ENCODE measurements at places on chromosomes 2 and 18.
A peak's percentile ranks its signal among the peaks of the same experiment; 100 is the strongest.

DNA sequence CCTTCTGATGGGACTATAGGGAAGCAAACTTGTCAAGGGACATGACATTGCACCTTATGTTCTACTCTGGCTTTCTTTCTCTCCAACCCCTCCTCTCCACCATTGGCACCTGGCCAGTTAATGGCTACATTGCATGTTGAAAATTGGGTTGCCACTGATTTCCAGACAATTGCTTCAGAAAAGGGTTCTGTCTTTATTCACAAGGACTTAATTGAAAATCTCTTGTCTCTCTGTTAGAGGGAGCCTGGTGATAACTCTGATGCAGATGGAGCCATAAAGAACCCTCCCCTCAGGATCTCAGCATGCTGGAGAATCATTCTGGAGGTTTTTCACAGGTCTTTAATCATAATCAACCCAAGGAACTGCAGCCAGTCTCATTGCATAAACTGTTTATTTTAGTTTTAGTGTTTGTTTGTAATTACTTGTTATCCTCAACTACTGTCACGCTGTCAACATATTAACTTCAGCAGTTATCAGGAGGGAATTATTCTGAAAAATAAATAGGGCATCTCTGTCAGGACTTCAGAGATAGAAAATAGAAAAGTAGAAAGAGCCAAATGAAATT is 316.8 kb downstream of the RIT2 start:
- DNase-seq = no peak

DNA sequence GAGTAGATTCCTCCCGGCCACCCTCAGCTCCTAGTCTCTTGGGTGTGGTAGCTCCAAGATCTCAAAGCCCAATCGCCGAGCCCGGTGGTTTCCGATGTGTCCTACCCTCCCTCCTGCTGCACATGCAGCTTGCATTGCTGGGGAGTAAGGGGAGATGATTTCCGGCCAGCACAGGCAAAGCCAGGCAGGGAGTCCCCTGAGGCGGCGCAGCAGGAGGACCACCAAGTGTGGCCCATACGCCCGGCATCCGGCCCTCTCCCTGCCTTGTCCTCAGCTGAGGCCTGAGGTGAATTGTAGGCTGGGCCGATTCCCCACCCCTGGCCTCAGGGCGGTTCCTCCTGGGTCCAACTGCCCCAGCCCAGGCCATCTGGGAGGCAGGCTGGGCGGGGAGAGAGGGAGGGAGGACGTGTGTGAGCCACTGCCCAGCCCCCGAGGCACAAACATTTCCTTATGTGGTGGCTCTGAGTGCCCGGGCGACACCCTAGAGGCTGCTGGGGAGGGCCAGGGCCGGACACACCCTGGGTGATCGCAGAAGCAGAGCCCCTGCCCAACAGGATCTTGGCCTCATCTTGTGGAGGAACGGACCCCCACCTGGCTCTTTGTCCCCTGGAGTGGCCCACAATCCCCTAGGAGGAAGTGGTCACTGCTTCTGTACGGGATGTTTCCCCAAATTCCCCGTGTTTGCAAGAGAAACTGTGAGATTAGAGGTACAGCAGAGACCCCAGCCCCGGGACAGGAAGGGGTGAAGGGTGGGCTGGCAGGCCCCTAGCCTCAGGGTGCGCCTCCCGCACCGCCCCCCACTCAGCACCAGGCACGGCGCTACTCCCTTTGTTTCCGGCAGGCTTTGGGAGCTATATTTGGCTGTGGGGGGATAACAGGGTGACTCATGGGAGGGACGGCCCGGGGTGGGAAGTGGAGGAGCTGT is 41.9 kb upstream of the PTMA start:
- peak; percentile 93 for DNase-seq

GRCh38 chr2:188333751-188334524 is 42.3 kb downstream of the GULP1 start:
- peak; percentile 60 for DNase-seq

DNA sequence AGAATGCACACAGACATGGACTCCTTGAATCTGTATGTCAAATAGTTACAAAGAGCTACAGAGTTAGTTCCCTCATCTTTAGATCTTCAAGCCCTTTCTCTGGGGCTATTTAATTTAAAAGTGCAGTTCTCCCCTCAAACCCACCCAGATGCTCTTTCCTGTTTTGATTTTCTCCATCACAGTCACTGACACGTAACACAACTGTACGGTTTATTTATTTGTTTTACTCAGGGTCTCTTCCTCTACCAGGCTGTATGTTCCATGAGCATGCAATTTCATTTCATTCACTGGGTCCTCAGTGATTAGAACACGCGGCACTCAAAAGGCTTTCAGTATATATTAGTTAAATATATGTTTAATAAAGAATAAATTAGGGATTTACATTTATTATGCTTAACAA is 94.7 kb downstream of the DOCK10 start:
- no peak for DNase-seq

- DNase-seq = no peak
These were observed 55.2 kb downstream of the METTL4 start for GRCh38 chr18:2515908-2516625.

- DNase-seq = no peak
These were observed 15.9 kb downstream of the RNF152 start for GRCh38 chr18:61876899-61877298.

DNA sequence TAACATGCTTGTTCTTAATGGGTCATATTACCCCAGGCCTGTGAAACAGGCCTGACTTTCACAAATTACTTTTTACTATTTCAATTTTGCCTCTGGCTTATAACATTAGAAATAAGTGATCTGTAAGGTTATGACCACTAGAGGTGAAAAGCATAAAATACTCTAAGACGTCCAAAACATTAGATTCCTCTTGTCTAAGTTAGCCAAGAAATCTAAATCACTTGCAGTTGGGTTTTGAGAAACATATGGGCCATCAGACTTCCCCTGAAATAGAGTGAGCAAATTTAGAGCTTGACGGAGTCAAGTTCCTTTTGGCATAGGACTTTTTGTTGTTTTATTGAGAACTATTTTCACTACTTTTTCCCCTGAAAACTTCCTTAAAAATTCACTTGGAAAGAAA is 32.7 kb upstream of the RIT2 start:
- DNase-seq = no peak

GRCh38 chr2:218021536-218022071 is 18.8 kb upstream of the TNS1 start:
- peak; percentile 15 for DNase-seq

DNA sequence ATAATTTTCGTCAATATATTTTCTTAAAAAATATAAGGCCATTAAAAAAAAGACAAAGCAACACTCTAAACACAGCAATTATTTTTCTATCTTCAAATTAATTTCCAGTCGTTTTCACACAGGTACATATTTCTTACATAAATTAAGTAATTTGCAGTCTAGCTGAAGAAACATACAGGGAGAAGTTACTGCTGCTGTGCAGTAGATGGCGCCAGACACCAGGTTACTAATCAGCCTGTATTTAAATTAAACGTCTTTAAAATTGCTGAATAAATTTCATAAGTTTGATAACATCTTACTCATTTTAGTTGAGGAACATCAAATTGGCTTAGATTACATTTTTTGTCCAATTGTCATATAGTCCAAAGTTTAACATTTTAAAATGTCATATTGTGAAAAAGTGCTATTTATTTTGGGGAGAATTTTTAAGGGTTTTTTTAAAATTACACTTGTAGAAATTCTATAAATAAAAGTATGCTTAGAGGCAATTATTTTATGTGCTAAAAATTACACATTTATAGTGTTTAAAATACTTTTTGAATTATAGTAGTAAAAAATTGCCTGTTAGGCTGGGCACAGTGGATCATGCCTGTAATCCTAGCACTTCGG is 88.4 kb downstream of the PMAIP1 start:
- DNase-seq = peak; percentile 44

DNA sequence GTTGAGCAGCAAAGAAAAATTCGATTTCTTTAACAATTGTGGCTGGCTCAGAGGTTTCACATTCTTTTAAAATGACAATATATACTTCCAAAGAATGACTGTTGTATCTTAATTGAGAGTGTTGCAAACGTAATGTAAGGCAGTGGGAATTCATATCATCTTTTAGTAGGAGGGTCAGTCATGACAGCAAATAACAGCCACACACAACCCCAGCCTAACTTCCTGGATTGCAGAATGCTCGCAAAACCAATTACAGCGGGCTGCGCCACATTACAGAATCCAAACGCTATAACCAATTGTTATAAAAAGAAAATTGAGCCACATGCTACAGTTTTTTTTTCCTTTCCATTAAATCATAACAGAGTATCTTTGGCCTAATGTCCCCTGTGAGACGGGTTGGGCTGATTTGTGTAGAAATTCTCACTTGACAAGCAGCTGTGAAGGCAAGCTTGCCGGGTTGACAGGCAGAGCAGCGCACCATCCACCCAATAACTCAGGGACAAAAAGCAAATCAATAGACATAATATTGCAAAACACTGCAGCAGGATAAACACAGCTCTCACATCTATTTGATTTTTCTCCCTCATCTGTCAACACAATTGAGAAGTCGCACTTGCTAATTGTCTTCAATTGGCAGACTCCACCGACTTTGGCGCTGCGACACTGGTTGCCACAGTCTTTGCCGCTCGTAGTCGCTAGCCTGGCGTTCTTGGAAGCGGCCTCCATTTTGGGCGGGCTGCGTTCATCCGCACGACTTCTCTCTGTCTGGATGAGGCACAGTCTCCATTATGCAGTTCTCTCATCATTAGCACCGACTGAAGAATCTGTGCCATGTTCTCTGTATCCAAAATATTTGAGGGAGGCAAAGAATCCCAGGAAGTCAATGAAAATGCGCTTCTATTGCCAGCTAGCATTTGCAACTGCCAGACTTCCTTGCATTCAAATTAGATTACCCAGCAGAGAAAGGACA is 95.0 kb upstream of the CCDC68 start:
- DNase-seq = no peak

- no peak for DNase-seq
These were observed 494.8 kb downstream of the RIT2 start for GRCh38 chr18:42620657-42621056.

DNA sequence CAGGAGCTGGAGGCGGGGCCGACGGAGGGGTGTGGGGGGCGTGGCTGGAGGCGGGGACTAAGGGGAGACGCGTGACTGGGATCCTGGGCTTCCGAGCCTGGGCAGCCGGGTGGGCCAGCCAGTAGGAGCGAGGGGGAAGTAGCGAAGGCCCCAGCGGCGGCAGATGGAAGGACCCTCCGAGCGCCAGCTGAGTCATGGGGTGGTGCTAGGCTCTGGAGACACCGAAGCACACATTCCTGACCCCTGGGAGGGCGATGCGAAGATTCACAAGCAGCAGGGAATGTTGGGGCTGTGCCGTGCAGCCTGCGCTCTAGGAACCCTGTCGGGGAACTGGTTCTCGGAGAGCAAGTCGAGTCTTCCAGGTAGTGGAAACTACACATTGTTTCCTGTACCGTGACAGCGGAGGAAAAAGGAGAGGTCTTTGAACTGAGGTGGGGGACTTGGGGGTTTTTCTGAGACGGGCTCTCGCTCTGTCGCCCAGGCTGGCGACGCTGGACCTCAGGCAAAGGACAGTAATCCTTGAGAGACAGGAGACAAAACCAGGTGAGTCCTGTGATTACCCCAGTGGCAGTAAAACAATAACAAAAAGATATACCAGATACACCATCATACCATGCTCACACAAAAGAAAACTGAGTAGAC is 650 bp upstream of the AFG3L2 start:
- DNase-seq = no peak

DNA sequence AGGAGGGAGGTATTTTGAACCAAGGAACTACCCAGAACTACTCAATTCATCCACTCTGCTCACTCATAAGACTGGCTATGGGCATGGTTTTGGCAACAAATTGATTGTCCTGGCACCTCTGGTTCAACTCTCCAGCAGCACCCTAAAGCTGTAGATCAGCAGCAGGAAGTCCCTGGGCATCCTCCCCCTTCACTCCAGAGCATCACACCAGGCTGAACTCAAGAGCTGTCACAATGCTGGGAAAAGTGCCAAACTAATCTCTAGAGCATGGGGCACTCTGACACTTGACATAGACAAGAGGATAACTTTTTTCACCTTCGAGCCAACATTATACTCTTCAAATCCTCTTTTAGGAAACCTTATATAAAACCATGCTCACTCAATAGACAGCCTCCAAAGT is 154.1 kb upstream of the RBBP8 start:
- no peak for DNase-seq

- DNase-seq = no peak
These were observed 8.7 kb downstream of the FARP2 start for GRCh38 chr2:241364781-241365180.

DNA sequence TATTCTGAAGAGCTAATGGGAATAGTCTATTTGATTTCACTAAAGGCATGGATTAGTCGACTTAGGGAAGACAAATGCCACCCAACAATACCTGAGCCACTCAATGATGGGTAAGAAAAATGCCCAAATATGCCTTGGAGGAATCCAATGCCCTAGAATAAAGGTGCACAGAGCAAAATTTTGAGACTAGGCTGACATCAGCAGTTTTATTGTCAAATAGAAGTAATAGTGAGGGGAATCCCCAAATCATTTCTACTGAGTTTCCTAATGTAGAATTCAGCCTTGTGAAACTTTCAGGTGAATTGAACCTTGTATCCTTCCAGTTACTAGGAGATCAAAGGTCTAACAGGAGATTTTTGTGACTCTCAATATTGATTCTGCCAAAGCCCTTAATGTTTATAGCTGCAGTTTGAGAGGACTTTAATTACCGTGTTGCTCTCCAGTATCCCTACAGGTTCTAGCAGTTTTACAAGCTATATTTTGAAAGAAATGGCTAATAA is 50.8 kb upstream of the THSD7B start:
- DNase-seq = no peak

GRCh38 chr2:174593574-174594203 is 3.9 kb downstream of the WIPF1 start:
- DNase-seq = peak; percentile 63

GRCh38 chr18:21991081-21991534 is 178.3 kb upstream of the GATA6 start:
- DNase-seq = no peak

GRCh38 chr2:106160786-106161261 is 33.3 kb downstream of the UXS1 start:
- no peak for DNase-seq

DNA sequence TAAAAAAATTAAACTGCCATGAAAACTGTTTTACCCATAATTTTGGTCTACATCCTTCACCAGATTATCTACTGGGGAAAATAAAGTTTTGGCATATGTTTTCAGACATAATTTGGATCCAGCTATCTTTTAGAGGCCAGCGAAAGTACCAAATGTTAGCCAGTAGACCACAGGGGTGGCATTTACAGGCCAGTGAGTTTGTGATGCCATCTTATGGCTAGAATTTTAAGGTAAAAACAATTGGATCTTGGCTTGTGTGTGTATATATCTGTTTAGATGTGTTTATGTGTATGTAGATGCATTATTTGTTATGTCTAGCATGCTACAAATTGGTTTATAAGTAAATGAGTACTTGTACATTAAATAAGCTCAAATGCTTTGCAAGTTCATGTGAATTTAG is 322.6 kb downstream of the ASXL3 start:
- DNase-seq = no peak

- DNase-seq = no peak
These were observed 333.8 kb upstream of the TNP1 start for GRCh38 chr2:217193431-217194340.
